ENCODE measurements at places on chromosomes 5 and 9. TPM values are rescaled to one million over a fixed set of nuclear protein-coding genes. Genes with fewer than 3 reads are reported as not detected.

NEURL1B gene
- total RNA-seq: 0.07 TPM

TAF1L gene
- not detected for total RNA-seq

SEMA5A gene
- total RNA-seq: 1.3 TPM

DNA sequence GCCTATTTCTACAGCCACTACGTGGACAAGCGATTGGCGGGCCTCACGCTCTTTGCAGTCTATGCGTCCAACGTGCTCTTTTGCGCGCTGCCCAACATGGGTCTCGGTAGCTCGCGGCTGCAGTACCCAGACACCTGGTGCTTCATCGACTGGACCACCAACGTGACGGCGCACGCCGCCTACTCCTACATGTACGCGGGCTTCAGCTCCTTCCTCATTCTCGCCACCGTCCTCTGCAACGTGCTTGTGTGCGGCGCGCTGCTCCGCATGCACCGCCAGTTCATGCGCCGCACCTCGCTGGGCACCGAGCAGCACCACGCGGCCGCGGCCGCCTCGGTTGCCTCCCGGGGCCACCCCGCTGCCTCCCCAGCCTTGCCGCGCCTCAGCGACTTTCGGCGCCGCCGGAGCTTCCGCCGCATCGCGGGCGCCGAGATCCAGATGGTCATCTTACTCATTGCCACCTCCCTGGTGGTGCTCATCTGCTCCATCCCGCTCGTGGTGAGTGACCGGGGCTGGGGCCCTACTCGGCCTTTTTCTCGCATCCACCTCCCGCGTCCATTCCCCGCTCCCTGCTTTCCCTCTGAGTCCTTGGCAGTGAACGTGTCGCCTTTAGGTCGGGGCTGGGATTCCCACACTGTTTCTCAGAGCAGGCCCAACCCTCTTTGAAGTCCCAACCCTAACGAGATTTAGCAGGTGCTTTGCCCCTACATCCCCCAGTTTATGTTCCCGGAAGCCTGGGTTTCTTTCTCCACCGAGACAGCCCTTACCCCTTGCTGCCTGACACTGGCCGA is 1.8 kb downstream of the PTGER4 start:
- DNase-seq: no peak
- H3K27me3 ChIP-seq: no peaks in the 10 kb centered on the region
- peak overlapping the region; percentile 96 for H3K27ac ChIP-seq
- H3K36me3 ChIP-seq: peaks cover 22% of the 10 kb centered on the region
- H3K4me1 ChIP-seq: peaks cover 43% of the 10 kb centered on the region

DNA sequence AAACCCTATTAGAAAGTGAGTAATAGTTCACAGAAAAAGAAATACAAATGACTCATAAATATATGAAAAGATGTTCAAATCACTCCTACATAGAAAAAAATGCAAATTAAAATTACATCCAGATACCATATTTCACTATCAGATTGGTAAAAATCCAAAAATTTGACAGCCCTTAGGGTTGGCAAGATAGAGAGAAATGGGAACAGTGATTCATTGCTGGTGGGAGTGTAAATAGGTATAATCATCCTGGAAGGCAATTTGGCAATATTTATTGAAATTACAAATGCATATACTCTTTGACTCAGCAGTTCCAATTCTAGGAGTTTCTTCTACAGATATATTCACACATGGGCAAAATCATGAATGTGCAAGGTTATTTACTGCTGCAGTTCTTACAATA is 273.5 kb downstream of the NR2F1-AS1 start:
- no peaks in the 10 kb centered on the region for H3K27me3 ChIP-seq
- H3K4me1 ChIP-seq: no peaks in the 10 kb centered on the region
- no peaks in the 10 kb centered on the region for H3K36me3 ChIP-seq
- no peak for DNase-seq
- no peak overlapping the region for H3K27ac ChIP-seq

DNA sequence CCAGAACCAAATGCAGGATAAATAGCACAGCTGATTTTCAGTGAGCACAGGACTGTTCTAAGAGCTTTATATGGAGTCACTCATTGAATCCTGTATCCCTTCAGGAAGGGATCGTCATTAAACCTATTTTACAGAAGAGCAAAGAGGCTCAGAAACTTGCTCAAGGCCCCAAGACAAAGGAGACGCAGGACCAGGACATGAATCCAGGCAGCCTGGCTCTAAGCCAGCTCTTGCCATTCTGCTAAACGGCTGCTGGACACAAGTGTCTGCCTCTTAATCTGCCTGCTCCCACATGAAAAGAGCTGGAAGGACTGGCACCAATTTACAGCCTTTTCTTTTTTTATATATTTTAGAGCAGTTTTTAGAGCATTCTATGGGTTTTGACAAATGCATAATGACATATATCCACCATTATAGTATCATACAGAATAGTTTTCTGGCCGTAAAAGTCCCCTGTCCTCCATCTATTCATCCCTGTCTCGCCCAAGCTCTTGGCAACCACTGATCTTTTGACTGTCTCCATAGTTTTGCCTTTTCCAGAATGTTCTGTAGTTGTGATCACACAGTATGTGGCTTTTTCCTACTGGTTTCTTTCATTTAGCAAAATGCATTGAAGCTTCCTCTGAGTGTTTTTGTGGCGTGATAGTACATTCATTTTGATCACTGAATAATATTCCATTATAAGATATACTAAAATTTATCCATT is 37.5 kb downstream of the RETREG1 start:
- no peaks in the 10 kb centered on the region for H3K36me3 ChIP-seq
- no peaks in the 10 kb centered on the region for H3K27me3 ChIP-seq
- H3K27ac ChIP-seq: no peak overlapping the region
- DNase-seq: no peak
- no peak overlapping the region for H3K4me3 ChIP-seq

DNA sequence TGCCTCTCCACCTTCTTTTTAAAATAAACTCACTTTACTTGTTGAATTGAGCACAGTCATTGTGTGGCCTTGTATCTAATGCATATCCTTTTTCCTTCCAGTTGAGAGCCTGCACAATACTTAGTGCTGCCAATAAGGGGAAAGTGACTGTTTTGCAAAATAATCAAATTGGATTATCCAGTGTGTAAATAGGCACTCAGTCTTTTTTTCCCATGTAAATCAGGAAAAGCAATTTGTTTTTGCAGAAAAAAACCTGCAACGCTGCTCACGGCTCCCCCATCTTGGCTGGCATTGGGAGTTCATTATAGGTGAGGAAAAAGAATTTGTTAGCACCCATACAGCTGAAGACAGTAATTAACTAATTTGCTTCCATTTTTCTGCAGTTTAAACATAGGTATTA is 299.9 kb downstream of the CSNK1G3 start:
- no peaks in the 10 kb centered on the region for H3K4me1 ChIP-seq
- no peak for DNase-seq
- no peak overlapping the region for H3K4me3 ChIP-seq

DNA sequence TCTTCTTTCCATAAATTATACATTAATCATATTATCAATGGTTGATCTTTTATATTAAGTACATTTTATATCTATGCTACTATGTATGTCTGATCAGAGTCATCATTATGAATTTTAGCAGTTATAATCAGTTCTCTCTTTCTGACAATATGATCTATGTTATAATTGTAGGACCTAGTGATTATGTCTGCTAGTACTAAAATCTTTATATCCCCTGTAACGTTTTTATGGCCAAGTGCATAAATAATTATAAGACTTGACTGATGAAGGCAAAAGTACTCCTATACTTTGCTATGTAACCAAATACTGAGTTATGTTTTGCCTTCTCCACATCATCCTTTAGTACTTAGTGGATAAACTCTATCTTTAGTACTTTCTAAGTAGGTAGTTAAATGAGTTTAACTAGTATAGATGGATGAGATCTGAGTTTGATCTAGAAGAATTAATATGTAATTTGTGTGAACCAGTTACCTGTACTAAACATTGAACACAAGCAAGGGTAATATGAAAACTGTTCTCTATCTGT is 75.4 kb downstream of the SLF1 start:
- H3K27ac ChIP-seq: no peak overlapping the region
- H3K4me1 ChIP-seq: no peaks in the 10 kb centered on the region
- no peak for DNase-seq
- H3K36me3 ChIP-seq: peaks cover 5% of the 10 kb centered on the region
- no peak overlapping the region for H3K4me3 ChIP-seq
- no peaks in the 10 kb centered on the region for H3K27me3 ChIP-seq

GRCh38 chr5:51033215-51033614 is 350.0 kb upstream of the ISL1 start:
- no peaks in the 10 kb centered on the region for H3K4me1 ChIP-seq
- DNase-seq: no peak
- no peaks in the 10 kb centered on the region for H3K27me3 ChIP-seq
- no peak overlapping the region for H3K27ac ChIP-seq
- H3K36me3 ChIP-seq: no peaks in the 10 kb centered on the region
- no peak overlapping the region for H3K4me3 ChIP-seq

DNA sequence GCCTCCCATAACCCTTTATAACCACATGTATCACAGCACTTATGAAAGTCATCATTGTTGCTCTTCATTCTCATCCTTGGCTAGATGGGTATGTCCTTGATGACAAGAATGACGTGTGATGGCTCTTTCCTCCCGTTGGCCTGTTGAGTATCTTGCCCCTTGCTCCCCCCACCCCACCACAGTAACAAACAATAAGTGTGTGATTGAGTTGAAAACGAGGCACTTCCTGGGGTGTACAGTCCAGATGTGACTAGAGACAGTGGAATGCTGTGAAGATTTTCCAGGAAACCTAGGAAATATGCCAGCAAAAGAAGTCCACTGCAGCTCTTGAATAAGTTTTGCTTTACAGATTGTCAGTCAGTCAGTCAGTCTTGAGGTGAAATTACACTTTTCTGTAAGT is 262.5 kb downstream of the ELAVL2 start:
- H3K27ac ChIP-seq: no peak overlapping the region
- no peaks in the 10 kb centered on the region for H3K4me1 ChIP-seq
- H3K4me3 ChIP-seq: no peak overlapping the region
- no peak for DNase-seq

Data from T-cell (primary cell).